ENCODE measurements at places on chromosomes 11 and 22.

GRCh38 chr11:129589190-129589860 lies 213.7 kb downstream of the BARX2 start:
- peak; percentile 71 for DNase-seq

DNA sequence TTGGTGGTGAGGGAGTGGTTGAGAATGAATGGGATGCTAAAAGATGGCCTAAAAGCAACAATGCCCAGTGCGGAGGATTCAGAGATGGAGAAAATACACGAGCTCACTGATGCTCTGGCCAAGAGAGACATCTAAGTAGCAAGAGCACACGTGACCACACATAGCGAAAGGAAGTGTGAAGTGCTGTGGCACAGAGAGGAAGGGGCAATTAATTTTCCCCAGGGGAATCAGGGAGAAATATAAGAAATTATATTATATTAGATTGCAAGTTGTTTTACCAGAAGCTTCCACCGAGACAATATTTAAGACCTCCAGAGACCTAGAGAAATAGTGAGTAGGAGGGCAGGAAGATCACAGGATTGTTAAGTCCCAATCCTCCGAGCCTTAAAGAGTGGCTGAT lies 80.6 kb downstream of the RCN1 start:
- DNase-seq: no peak

DNA sequence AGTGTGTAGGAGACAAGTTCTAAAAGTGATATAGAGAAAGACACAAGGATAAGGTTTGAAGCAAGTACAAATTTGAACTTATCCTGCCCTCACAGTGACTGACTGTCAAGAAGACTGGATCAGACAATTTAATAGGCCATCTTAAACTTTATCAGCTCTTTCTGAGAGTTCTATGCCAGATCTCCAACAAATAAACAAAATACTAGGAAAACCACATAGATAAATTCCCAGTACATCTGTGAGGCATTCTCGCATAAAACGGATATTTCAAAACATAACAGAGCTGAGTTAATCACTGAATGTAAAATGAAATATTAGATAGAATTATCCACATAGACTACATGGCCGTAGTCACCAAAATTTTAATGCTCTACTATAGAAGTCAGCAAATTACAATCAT lies 120.9 kb upstream of the LUZP2 start:
- DNase-seq: no peak

GRCh38 chr11:1207401-1208143 lies 15.3 kb upstream of the MUC5B start:
- DNase-seq: peak; percentile 41

- DNase-seq: peak; percentile 77
These were observed 48.4 kb downstream of the GRAMD1B start for GRCh38 chr11:123478352-123478987.

DNA sequence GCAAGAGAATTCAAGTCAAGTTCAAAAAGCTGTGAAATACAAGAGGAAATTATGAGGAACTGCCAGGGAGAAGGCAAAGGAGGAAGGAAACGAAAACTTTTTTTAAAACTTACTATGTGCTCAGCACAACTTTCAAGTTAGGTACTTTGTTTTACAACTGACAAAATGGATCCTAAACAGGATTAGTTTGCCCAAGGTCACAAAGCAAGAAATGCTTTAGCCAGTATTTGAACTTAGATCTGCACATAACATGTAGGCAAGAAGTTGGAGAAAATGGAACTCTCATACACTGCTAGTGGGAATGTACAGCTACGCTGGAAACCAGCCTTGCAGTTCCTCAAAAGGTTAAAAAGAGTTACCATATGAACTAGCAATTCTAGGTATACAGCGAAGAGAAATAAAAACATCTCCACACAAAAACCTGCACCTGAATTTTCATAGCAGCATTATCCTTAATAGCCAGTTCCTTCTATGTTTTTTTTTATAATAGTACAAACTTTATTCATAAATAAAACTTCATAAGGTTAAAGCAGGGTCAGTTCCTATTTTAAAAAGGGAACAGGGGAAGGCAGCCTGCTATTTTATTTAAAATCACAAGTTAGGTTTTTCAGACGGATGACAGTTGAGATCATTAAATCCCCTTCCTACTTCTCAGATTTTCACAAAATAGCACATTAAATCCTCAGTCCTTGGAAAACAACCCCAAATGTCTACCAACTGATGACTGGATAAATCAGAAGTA lies 19.2 kb downstream of the DDX6 start:
- no peak for DNase-seq
